ENCODE measurements at places on chromosomes 3 and 15.

GRCh38 chr3:134437211-134437752 lies 48.5 kb downstream of the ANAPC13 start:
- no peak for DNase-seq

DNA sequence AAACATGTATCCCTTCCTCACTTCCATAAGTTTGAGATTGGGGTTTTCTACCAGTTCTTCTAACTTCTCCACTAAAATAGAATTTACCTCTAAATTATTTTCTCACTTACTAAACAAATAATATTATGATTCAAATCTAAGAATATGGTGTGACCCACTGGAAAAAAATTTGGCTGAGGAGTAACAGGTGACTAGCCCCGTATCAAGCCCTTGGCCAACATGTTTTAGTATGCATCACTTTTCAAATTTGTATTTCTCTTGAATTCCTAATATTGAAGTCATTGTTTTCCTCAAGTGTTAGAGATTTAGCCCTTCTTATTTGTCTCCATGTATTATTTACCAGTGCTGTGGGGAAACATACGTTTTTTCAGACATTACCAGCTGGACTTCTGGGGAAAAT lies 759.4 kb downstream of the NSUN3 start:
- no peak for DNase-seq

DNA sequence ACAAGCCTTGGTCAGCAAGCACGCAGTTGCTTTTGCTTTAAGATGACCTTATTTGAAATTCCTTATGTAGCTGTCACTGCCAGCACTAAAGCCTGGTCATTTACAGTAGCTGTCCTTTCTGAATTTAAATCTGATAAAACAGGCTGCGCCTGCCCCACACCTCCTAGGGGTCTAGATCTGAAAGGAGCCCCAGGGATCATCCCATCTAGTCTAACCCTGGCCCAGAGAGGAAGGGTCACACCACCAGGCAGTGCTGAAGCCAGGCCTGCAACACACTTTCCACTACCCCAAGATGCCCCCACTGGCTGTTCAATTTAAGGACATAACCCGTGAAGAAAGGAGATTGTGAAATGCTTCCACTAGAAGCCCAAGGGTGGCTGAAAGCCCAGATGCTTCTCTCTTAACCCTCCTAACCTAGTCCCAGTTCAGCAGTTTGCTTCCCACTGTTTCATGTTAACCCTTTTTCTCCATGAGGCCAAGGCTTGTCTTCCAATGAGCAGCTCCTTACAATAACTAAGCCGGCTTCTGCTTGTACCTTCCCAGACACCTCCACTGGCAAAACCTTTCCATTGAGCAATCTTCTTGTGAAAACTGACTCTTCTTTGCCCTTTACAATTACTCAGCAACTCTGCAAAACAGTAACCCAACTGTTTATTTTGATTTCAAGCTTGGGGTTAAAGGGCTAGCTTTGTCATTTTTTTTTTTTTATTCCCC lies 198.9 kb upstream of the LPP start:
- peak; percentile 92 for DNase-seq

DNA sequence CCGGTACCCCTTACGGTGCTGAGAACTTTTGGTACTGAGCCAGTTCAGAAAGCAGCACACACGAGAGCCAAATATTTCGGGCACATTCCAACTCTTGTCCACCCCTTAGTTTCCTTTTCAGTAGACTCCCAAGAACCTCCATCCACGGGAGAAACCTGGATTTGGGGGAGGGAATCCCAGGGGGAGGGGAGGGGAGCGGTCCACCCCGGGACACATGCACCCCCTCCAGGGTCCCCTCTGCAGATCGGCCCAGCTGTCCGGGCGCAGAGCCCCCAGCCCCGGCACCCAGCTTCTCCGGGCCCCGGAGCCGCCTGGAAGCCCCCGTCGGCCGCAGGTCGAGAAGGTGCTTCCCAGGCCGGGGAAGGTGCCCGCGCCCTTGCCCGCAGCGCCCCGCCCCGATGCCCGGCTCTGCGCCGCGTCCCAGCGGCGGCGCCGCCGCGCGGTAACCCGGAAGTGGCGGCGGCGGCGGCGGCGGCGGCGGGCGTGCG lies 455 bp upstream of the ABHD17C start:
- DNase-seq = no peak

DNA sequence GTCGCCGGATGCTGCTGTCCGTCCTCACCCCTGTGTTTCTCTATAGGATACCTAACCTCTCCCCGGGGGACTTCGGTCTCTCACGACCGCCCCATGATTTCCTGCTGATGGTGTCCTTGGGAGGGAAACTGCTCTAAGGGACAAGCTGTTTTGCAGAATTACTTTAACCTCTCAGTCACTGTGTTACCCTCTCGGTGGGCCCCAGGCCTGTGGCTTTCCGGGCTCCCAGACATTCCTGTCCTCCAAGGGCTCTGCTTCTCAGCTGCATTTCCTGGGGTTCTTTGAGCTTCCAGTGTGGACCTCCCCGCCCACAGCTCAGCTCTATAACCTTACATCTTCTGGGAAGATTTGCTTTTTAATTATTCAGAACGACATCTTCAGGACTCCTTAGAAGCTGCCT lies 40.9 kb downstream of the CHST2 start:
- DNase-seq = no peak

GRCh38 chr3:10917176-10917575 lies 75.4 kb upstream of the SLC6A1 start:
- no peak for DNase-seq

DNA sequence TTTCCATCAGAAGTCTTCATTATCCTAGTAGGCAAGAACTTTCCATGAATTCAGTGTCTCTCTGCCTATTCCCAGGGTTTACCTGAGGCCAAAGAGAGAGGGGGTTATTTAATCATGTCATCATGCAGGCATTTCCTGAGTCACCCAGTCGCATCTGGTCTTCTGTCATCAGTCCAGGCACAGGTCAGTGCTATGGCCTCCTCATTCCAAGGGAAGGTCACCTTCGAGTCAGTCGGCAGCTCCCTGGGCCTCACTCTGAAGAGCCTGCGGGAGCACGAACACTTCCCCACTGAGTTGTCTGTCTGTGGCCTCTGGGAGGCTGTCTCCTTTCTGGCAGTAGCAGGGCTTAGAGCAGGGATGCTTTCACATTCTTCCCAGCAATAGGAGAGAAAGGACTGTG lies 26.2 kb upstream of the LRTM1 start:
- DNase-seq = no peak

GRCh38 chr3:119314821-119315220 lies 20.6 kb downstream of the ARHGAP31 start:
- no peak for DNase-seq

DNA sequence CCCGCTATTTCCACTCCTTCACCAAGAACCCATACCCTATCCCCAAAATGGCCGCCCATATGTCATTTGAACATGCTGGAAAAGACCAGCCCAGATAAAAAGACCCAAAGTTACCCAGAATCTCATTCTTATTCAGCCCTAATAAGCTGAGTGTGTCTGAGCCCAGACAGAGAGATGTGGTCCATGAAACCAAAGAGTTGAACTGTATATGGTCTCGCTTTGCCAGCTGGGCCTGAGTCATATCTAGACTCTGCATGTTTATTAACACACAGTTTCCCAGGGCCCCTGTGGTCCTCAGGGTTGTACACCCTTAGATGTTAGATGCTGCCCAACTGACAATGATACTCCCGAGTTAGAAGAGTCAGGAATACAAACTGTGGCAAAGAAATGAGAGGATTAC lies 201.9 kb upstream of the STRIT1 start:
- DNase-seq = no peak

Measured in vagina (tissue), 2 donors.